ENCODE measurements at places on chromosomes 6 and 20.

- no peak for DNase-seq
These were observed 67.2 kb downstream of the TRIM27 start for GRCh38 chr6:28856620-28857005.

- no peak for DNase-seq
These were observed 28.8 kb downstream of the RIOK1 start for GRCh38 chr6:7418238-7418905.

GRCh38 chr20:13788167-13788834, 3.5 kb downstream of the NDUFAF5 start:
- DNase-seq: peak; percentile 20

DNA sequence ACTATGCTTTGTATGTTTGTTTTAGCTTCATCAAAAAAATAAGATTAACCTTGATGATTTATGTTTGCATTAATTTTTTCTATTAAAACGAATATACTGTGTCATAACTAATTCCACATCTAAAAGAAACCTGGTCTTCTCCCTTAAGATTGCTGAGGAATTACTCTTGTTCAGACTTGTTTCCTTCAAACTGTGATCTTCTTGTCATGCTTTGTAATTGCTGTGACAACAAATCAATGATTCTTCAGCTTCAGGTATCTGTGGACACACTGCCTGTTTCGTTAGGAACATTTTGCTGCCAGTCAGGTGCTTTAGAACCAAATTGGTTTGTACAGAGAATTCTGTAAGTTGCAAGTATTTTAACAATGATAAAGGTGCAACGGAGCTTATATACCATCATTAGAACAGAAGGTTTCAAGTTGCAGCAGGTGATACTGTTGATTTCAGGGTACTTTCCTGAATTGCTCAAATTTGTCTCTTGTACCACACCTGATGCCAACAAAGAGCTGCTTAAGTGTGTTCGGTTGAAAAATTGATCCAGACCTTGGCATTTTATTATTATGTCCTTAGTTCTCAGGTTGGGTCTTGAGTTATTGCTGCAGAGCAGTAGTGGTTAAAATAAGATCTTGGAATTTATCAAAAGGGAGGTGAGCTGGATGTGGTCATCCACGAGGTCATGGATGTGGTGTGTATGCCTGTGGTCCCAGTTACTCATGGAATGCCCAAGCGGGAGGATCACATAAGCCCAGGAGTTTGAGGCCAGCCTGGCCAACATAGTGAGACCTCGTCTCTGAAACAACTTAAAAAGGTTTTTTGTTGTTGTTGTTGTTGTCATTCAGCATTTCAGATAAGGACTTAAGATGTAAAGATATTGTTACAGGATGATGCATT, 19.5 kb downstream of the SYTL3 start:
- DNase-seq: no peak

- peak; percentile 21 for DNase-seq
These were observed 74.0 kb upstream of the PROKR2 start for GRCh38 chr20:5390720-5391119.

GRCh38 chr6:64497634-64498033, 862.0 kb downstream of the PHF3 start:
- DNase-seq: no peak

DNA sequence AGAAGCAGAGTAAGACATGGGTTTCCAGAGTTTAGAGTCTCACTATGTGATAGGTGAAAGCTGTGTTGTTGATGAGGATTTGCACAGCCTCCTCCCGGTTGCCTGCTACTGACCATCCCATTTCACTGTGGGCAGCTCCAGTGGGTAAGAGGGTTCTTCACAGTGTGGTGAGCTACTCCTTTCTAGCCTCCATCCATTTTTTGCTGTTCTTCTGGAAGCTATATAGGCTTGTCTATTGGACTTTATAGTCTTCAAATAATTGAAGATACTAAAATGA, 13.4 kb downstream of the UST start:
- DNase-seq: no peak

GRCh38 chr6:36099869-36100483, 30.3 kb upstream of the MAPK13 start:
- no peak for DNase-seq

- no peak for DNase-seq
These were observed 118.2 kb downstream of the DACT2 start for GRCh38 chr6:168201383-168201782.

DNA sequence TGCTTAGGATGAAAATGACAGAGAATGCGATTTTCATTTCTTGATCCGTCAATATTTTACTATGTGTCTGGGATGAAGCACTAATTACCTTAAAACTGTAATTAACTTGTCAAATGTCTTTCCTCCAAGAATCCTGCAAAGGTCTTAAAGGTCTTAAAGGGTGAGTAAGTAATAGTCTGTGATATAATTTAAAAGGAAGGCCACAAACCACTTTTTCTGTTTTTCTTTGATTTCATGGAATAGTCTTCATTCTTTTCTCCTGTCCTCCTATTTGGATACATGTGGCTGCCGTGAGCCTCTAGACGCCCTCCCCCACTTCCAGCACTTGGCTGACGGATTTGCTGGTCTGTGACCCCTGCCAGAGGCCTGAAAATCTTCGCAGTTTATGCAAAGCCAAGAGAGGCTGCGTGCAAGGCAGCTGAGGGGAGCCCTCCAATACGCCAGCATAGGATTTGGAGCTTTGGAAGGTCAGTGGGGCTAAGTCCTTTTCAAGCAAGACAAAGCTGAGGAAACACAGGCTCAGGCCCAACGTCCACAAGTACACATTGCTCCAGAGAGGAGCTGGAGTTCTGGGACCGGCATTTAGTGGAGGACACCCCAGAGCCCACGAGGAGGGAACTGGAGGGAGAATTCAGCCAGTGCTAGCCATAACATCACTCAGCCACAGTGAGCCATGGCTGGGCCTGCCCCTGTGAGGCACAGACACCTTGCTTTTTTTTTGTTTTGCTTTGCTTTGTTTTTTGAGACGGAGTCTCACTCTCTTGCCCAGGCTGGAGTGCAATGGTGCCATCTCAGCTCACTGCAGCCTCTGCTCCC, 382.6 kb downstream of the SMOC2 start:
- no peak for DNase-seq

GRCh38 chr6:105836379-105836778, 249.8 kb upstream of the PRDM1 start:
- no peak for DNase-seq

Data from NCI-H1694 (cell line).